NCI-H2081 (cell line): ENCODE measurements at places on chromosomes 13 and 19.

DNA sequence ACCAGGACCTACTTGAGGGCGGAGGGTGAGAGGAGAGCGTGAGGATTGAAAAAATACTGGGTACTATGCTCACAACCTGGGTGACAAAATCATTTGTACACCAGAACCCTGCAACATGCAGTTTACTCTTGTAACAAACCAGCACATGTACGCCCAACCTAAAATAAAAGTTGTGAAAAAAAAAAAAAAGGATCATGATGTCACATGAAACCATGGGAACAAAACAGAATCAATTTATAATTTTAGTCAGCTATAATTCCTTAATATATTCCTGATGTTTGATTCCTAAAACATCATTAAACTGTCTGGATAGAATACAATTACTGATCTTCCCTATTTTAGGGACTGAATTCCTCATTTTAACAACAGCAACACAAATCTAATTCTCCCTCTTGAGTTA lies 160.6 kb upstream of the SPRY2 start:
- no peak for DNase-seq

GRCh38 chr19:40056505-40056904 lies 474 bp upstream of the ZNF780B start:
- DNase-seq = no peak

- DNase-seq = no peak
These were observed 2.6 kb upstream of the LGALS4 start for GRCh38 chr19:38815059-38816001.

- no peak for DNase-seq
These were observed 182.5 kb downstream of the POU4F1 start for GRCh38 chr13:78420814-78421213.

DNA sequence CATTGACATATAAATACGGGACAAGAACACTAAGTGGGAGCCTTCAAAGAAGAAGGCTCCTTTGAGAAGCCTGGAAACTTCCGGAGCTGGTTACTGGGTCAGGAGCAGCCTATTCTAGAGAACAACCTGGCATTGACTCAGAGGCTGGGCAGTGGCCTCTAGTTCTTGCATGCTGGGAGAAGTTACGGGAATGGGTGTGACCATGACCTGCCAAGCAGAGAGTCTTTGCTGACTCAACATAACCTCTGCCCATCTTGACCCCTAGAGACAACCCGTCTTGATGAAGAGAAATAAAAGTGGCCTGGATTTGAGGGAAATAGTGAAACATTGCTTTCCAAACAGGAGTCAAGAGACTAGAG lies 21.0 kb downstream of the STARD13 start:
- DNase-seq = no peak

GRCh38 chr19:15260939-15261338 lies 28.7 kb upstream of the EPHX3 start:
- DNase-seq = no peak

DNA sequence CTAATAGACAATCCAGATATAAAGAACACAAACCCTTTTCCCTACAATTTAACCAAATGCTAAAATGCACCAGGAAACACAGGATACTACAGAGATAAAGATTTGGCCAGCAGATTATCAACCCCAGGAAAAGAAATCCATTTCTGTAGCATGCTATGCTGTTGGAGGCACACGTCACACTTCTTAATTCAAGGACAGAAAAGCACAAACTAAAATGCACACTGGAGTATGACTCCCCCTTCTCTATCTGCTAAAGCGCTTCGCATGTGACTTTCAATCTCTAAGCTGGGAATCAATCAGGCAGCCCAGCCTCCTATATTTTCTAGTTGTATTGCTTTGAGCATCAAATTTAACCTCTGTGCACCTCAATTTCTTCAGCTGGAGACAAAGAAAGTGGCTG lies 22.2 kb downstream of the ABCC4 start:
- no peak for DNase-seq

DNA sequence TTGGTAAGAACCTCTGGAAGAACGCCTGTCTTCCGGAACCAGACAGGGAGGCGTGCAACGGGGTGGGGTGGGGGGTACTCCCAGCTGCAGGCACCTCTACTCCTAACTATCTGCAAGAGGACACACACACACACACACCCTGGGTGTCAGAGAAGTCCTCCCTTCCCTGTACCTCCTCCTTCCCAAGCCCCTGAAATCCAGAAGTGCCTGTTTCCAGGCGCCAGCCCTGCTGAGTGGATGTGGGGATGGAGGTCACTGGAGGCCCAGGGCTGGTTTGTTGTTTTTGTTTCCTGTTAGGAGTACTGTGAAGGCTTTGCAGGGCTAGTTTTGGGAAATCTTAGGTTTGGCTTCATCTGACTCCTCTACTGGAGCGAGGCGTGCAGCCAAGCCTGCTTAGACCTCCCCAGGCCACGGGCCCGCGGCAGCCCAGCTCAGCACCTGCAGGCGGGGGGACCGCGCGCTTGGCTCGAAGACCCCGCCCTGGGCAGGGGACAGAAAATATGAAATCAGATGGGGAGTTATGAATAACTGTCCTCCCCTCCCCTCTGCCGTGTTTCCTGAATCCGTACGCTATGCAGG lies 36.4 kb downstream of the SOX1 start:
- DNase-seq = no peak

DNA sequence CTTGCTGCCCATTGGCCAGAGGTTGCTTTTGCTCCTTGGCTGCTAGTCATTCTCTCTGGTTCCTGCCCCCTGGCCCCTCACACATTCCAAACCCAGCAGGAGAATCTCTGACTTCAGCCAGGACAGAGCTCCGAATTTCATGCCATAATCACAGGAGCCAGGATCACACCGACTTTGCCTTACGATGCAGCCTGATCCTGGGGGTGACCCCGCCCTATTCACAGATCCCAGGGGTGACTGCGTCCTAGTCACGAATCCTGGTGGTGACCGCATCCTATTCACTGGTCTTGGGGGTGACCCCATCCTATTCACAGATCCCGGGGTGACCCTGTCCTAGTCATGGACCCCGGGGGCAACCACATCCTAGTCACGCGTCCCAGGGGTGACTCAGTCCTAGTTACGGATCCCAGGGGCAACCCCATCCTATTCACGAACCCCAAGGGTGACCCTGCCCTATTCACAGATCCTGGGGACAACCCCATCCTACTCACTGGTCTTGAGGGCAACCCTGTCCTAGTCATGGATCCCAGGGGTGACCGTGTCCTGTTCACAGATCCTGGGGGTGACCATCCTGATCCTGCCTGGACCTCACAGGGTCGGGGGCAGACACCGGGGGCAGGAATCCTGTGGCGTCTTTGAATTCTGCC lies 7.4 kb upstream of the TEX29 start:
- DNase-seq = no peak

DNA sequence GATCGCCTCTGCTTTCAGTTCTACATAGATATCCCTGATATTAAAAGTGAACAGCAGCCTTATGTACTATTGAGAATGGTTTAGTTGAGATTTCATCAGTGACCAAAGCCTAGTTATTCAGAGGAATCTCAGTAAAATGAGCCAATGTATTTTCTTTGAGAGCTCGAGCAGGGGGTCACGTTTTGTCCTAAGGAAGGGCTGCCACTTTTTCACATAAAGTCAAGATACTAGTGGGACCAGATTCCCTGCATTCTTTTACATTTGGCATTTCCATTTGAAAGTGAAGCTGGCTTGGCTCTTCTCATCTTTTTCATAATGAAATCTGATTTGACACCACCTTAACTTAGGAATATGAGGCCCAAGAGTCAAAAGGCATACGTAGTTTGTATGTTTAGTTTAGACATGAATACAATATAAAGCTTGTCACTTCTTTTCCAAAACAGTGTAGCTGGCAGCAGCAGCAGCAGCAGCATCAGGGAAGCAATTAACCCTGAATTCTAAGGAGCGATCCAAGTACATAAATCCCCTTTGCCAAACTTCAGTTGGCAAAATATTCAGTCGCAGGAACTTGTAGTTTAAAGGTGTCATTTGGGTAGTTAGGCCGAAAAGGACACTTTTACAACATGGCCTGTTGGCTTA lies 1752.2 kb upstream of the PCDH20 start:
- no peak for DNase-seq

- no peak for DNase-seq
These were observed 161.4 kb downstream of the EFNB2 start for GRCh38 chr13:106373989-106374572.

DNA sequence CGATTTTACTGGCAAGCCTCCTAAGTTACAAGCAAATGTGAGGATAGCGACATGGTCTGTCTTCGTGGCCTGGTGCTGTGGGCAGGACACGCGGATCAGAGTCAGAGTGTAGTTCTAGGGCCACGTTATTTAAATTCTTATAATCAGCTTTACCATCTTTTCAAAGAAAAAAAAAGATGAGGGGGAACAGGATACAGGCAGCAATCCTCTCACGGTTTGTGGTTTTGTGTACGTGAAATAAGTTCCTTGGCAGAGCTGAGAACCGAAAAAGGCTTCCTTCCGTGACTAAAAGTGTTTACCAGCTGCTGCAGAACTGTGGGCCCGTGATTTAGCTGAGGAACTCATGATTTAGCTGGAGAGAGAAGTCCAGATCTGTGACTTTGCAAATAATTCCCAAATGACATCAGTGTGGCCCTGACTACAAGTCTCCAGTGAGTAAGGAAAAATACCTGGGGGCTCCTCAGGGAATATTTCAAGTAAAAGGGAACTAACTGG lies 27.2 kb downstream of the RCBTB2 start:
- DNase-seq = no peak

GRCh38 chr19:17351815-17352435 lies 14.6 kb downstream of the GTPBP3 start:
- DNase-seq = no peak

DNA sequence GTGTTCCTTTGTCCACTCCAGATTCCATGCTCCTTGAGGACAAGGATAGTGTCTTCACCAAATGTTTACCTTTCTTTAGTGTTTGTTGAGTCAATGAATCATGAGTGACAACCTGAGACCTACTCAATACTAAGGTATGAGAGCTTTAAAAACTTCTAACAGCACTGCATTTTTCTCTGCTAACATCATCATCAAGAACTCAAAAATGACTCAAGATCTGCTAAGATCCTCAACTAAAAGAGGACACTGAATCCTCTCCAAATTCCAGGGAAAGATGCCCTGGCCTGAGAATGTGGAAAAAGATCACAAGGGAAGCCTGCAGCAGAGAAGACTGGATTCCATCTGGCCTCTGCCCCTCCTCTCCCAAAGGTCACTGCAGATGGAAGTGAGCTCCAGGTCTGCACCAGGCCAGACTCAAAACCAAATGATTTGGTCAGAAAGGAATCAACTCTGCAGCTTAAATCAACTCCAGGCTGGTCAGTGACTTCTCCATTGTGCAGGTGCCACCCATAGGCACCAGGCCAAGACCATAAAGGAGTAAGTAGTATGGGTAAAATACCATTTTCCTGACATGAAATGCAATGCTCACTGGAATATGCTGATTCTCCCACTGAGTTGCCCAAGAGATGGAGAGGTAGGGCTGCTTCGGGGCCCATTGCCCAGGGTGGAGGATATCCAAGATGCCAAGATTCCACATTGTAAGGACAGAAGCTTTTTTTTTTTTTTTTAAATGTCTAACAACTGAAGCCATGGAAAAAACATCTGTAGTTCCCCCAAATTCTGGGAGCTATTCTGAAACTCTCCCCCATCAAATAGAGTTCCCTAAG lies 89.5 kb upstream of the DOCK9 start:
- no peak for DNase-seq

DNA sequence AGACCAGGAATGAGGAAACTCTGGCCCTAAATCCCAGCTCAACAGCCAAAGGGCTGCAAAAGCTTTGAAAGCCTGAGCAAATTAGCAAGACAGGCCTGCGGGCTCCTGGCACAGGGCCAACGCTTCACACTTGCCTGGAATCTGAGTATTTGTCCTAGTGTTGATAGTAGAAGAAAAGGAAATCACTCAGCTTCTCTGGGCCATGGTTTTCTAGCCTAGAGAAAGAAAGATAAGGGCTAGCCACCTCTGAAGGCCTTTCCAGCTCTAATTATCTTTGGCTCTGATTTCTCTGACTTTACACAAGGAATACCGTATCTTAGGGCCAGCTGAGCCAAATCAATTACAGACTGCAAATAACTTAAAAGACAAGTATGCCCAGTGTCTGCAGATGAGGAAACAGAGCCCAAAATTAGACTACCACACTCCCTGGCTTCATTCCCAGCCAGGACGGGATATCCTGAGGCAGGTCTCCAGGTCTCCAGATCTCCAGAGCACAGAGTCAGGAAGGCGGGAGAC lies 69.6 kb downstream of the STK24 start:
- peak; percentile 58 for DNase-seq

GRCh38 chr13:24271601-24272451 lies 37.6 kb upstream of the C1QTNF9 start:
- DNase-seq = no peak

- DNase-seq = no peak
These were observed 23.6 kb downstream of the PROZ start for GRCh38 chr13:113182046-113182445.

GRCh38 chr19:49904136-49904535 lies 7.4 kb upstream of the IL4I1 start:
- no peak for DNase-seq

GRCh38 chr13:89688918-89689317 lies 1658.6 kb upstream of the MIR17HG start:
- DNase-seq = no peak

- no peak for DNase-seq
These were observed 44.4 kb downstream of the MTUS2 start for GRCh38 chr13:28864544-28864943.

- DNase-seq = no peak
These were observed 178.4 kb downstream of the COL4A1 start for GRCh38 chr13:110128546-110128945.

DNA sequence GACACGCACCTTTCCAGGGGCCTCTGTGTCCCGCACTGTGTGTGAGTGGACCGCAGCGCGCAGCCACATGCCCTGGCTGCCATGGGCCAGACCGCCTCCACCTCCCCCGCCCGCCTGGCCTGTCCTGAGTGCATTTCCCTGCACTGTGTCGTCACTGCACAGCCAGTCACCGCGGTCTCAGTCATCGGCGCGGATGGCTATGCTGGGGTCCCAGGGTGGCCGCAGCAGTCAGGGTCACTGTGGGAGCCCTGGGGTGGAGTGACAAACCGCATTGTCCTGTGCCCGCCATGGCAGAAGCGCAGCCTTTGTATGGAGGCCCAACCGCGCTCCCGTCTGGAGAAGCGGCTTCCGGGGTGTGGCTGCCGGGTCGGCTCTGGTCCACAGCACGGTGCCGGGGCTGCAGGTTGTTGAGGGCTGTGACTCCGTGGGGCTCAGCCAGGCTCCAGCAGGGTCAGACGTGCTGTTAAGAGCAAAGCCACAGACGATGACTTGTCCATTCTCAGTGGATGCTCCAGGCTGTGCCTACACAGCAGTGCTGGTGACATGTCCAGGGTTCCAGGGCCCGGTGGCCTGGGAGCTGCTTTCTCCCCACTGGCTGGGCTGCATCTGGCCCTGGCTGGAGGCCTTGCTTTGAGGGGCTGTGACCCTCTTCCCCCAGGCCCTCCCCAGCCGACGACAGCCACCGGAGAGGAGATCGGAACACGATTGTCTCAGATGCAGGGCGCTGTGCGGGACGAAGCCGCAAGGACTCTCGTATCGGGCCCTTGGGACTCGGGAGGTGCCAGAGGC lies 6.3 kb upstream of the NDUFS7 start:
- DNase-seq = no peak

DNA sequence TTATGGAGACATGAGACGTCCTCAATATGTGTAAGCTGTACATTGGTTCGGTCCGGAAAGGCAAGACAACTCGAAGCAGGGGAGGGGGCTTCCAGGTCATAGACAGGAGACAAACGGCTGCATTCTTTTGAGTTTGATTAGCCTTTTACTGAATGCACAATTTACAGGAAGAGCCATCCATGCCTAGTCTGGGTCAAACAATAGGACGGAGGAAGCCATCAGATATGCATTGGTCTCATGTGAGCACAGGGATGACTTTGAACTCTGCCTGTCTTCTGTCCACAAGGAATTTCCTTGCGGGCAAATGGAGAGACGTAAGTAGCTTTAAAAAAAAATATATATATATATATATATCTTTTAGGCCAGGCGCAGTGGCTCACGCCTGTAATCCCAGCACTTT lies 1.9 kb upstream of the CCNP start:
- no peak for DNase-seq
